Esophagus squamous epithelium (tissue), 5 donors: ENCODE measurements at places on chromosomes 4 and X.

GRCh38 chr4:83947830-83948193 lies 411.9 kb downstream of the GPAT3 start:
- no peak for DNase-seq

GRCh38 chr4:181601103-181601502 lies 642.1 kb upstream of the TENM3 start:
- DNase-seq: no peak

DNA sequence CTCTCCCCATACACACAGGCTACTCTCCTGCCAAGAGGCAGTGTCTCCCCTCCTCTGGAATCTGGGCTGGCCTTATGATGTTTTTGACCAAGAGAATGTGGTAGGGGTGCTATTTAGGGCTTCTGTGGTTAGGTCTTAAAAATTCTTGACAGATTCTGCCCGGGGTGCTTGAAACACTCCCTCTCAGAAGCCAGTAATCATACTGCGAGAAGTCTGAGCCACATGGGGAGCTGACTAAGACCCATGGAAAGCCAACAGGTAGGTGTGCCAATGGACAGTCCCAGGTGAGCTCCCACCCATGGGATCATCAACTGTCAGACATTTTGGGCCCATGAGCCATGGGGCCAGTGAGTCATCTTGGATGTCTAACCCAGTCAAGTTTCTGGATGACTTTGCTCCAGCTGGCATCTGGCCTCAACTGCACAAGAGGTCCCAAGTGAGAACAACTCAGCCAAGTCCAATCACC lies 315.7 kb downstream of the FBXW7 start:
- no peak for DNase-seq

- DNase-seq: no peak
These were observed 954.4 kb downstream of the FAT4 start for GRCh38 chr4:126269106-126269505.

DNA sequence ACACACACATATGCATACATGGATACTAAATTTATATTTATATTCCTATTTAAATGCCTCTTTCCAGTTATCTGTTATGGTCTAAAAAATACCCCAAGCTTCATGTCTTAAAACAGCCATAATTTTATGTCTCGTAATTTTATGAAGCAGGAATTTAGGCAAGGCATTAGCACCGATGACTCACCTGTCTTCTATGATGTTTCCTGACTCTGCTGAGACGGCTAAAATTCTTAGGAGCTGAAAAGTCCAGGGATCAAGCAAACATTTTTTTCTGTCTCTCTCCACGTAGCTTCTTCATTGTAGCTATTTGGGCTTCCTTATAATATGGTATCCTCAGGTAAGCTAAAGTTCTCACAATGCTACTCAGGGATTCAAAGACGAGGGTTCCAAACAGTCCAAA lies 930.3 kb downstream of the STIM2 start:
- no peak for DNase-seq

DNA sequence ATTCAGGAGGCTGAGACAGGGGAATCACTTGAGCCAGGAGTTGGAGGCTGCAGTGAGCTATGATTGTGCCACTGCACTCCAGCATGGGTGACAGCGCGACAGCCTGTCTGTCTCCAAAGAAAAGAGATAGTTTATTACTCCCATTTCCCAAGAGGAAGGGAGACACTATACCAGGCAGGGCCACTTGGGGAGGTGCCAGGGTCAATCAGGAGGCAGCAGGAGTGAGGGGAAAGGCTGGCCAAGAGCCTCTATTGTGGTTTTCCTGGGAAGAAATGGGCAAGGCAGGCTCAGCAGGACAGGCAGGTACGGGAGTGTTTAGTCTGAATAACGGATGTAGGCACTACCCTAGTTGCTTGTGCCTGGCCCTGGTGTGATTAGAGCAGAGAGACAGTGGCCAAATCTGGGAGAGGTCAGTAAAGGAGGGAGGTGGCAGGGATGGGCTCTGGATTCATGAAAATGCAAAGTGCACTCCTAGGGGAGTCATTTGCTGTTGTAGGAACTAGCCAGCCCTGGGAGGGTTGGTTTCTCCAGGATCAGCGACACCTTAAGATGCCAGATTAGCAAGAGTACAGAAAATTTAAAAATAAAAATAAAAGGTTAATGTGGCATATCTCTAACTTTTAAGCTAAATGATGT lies 20.2 kb upstream of the CDKN2AIP start:
- no peak for DNase-seq

DNA sequence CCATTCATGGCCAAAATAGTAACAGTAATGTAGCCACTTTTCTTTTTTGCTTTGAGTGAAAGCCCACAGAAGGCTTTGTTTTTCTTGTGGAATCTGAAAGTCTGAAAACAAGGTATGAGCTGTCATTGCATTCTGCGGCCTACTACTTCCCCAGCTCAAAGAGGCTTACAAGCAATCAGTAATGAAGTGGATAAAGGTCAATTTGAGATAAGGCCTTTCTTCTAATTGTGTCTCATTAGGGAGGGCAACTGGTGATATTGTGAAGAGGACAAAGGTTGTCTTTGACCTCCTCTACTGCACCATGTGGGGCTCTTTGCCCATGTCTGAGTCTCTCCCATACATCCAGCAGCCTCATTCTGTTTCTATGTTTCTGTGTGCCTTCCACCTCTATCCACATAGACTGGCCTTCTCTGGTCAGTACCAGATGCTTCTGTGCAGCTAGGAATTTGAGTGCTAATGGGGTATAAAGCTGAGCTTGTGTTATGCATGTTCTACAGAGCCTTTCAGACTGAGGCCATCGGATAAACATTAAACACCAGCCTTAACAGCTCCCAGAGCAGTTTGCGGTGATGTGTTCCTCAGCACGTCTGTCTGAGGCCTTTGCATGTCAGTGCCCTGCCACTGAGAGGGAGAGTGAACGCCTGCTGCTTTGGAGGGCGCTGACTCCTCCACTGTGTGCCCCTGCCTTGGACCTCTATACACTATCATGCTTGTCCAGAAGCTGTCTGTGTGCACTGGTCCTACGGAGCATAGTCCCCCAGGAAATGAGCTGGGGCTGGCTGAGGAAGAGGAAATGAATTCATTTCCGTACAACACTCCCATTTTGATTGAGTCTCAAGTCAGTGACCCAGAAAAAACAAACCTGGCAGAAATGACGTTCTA lies 80.2 kb downstream of the SH2D1A start:
- no peak for DNase-seq
